ENCODE measurements at places on chromosomes 4 and X.
A peak's percentile ranks its signal among the peaks of the same experiment; 100 is the strongest.

DNA sequence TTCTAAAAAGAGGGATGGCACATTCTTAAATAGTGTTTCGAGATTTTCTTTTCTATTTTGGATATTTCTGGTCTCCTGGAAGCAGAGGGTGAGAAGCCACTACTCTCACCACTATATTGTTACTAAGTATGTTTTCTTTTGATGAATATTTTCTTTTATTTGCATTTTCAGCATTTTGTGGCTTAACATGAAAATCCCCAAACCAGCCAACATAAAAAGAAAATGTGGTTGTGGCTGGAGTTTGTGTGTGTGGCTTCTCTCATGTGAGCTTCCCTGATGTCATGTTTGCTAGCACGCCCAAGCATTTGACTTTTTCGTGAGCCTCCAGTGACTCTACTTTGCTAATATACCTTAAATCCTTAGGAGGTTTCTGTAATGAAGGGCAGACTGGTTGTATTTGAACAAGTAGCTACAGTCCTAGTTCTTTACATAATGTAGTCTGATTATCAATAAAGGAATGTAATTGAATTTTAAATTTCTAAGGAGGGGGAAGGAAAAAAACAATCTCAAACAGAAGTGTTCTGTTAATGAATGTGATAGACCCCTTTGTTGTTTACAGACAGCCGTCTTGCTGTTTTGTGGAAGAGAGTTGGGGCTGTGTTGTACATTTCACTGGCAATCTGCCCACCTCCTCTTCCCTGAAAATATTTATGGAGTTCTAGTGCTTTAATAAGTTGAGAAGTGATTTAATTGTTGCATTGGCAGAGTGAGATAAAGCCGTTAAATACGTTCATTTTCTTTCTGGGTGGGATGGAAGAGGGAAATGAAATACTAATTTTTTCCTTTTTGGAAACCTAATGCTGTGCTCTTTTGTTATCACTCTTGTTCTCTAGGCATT, 114.6 kb downstream of the ARHGAP10 start:
- H3K36me3 ChIP-seq = no peaks in the 10 kb centered on the region
- no peaks in the 10 kb centered on the region for H3K27me3 ChIP-seq
- DNase-seq = no peak
- H3K4me3 ChIP-seq = no peak overlapping the region
- no peak overlapping the region for H3K27ac ChIP-seq

DNA sequence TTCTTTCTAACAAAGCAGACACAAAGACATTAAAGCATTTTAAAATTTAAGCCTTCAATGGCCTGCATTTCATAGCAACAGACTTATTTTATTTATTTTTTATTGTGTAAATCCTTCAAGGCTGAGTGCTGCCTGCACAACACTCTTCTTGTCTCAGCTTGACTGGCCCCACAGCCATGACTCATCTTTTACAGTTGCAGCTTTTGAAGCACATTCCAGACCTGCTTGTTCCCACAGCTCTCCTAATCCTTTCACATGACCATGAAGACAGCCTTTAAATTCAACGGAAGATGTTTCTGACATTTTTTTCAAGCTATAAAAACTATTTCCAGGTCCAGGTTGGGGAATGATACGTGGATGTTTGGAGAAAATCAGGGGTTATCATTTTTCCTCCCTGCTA, 276.9 kb upstream of the TACR3 start:
- H3K36me3 ChIP-seq = no peaks in the 10 kb centered on the region
- DNase-seq = peak; percentile 45
- H3K4me3 ChIP-seq = no peak overlapping the region

GRCh38 chrX:18441780-18442367, 16.5 kb downstream of the CDKL5 start:
- H3K4me1 ChIP-seq = peaks cover 16% of the 10 kb centered on the region
- H3K27ac ChIP-seq = no peak overlapping the region
- no peaks in the 10 kb centered on the region for H3K36me3 ChIP-seq
- no peaks in the 10 kb centered on the region for H3K27me3 ChIP-seq

DNA sequence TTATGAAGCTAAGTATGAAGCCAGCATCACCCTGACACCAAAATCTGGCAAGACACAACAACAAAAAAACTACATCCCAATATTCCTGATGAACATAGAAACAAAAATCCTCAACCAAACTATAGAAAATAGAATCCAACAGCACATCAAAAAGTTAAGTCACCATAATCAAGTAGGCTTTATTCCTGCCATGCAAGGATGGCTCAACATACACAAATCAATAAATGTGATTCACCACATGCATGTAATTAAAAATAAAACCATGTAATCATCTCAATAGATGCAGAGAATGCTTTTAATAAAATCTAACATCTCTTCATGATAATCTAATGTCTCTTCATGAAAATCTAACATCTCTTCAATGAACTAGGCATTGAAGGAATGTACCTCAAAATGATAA, 249.4 kb upstream of the GK2 start:
- no peaks in the 10 kb centered on the region for H3K27me3 ChIP-seq
- H3K36me3 ChIP-seq = no peaks in the 10 kb centered on the region
- H3K4me1 ChIP-seq = no peaks in the 10 kb centered on the region
- H3K4me3 ChIP-seq = no peak overlapping the region
- DNase-seq = no peak
- no peak overlapping the region for H3K27ac ChIP-seq

GRCh38 chr4:26837993-26838842, 22.4 kb upstream of the STIM2 start:
- no peak overlapping the region for H3K4me3 ChIP-seq
- no peaks in the 10 kb centered on the region for H3K4me1 ChIP-seq
- no peak overlapping the region for H3K27ac ChIP-seq
- no peak for DNase-seq
- no peaks in the 10 kb centered on the region for H3K36me3 ChIP-seq
